Activated CD4-positive, CD25-positive, alpha-beta regulatory T cell (primary cell): ENCODE measurements at places on chromosomes 1 and 21.

- DNase-seq: no peak
Measured at GRCh38 chr1:203299169-203299568, 6.2 kb upstream of the BTG2 start.

- no peak for DNase-seq
Measured at GRCh38 chr1:63937461-63938022, 163.7 kb downstream of the ROR1 start.

DNA sequence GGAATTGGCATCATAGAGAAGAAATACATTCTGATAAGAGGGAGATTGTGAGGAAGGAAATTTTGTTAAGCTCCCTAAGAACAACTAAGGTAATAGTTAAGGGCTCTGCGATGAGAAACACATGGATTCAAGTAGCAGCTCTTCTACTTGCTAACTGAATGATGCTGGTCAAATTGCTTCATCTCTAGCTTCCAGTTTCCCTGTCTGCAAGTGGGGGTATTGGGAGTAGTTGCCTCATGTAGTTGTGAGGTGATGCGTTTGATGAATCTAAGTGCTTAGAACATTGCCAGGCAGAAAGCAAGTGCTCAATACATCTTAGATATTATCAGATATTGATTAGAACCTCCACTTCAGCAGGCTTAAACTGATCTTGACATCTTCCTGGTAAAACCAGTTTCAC, 84.8 kb downstream of the CD58 start:
- no peak for DNase-seq

- no peak for DNase-seq
Measured at GRCh38 chr1:18942340-18942739, 14.1 kb downstream of the IFFO2 start.

- DNase-seq: no peak
Measured at GRCh38 chr21:46559291-46559983, 45.4 kb downstream of the S100B start.

DNA sequence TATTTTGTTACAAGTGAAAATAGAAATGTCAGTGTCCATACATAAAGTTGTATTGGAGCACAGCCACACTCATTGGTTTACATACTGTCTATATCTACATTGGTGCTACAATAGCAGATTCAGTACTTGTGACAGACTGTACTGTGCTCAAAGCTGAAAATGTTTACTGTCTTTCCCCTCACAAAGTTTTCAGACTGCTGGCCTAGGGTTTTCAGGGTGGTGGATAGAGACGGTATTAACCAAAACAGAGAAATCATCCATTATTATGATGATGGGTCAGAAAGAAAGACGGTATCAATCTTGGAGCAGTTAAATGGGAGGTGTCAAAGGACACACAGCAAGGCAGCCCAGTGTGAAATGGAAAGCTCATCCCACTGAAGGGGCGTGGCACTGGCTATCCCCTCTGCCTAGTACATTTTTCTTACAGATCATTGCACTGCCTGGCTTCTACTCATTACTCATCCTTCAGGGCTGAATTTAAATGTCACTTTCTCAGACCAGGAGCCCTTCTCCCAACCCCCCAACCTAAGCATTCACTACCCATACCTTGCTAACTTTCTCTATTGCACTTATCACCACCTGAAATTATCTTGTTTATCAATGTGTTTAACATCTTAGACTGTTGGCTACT, 10.2 kb downstream of the JAK1 start:
- no peak for DNase-seq

DNA sequence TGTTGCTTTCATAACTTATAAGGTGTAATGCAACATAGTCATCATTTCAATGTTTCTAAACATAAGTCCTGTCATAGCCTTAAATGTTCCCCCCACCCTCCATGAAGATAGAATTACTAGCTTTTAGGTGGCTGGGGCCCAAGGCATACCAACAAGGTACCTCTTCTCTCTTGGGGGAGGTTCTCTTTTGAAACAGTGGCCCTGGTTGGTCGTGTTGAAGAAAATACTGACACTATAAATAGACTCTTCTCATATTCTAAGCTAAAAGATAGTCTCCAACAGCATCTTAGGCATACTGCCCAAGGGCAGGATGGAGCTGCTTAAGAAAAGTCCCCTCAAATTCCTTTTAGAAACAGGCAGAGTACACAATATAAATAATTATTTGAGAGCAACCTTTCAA, 255.0 kb downstream of the FAF1 start:
- DNase-seq: no peak

DNA sequence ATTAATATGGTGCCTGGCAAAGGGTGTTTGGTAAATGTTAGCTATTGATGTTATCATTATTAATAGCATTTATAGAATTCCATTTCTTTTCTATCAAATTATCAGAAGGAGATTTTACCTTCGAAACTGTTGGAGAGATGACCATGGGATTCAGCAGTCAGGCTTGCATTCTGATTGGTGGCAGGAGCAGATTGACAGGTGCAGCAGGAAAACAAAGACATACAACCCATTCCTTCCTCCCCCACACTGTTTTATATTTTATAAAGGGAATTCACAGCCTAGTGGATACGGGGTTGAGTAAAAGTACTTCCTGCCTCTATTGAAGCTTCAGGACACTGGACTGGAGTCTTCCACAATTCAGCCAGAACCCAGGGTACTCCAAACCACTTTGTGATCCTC, 55.1 kb upstream of the SYT14 start:
- no peak for DNase-seq
